ENCODE measurements at places on chromosomes 6 and 20.

DNA sequence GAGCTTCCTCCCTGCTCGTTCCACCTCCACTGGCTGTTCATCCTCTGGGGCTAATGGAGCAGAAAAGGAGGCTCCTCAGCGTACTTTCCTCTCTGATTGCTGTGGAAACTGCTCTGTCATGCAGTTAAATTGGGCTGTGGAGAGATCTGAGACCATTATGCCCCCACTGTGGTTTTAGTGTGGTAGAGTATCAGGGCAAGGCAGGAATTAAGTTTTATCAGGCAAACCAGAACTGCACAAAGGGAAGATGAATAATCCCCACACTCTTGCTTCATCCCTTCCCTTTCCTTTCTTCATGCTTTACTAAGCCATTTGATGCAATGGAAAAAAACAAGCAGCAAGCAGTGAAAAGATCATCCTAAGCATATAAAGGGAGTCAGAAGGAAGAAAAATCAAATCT lies 11.9 kb upstream of the ME1 start:
- DNase-seq, result peak; percentile 82

DNA sequence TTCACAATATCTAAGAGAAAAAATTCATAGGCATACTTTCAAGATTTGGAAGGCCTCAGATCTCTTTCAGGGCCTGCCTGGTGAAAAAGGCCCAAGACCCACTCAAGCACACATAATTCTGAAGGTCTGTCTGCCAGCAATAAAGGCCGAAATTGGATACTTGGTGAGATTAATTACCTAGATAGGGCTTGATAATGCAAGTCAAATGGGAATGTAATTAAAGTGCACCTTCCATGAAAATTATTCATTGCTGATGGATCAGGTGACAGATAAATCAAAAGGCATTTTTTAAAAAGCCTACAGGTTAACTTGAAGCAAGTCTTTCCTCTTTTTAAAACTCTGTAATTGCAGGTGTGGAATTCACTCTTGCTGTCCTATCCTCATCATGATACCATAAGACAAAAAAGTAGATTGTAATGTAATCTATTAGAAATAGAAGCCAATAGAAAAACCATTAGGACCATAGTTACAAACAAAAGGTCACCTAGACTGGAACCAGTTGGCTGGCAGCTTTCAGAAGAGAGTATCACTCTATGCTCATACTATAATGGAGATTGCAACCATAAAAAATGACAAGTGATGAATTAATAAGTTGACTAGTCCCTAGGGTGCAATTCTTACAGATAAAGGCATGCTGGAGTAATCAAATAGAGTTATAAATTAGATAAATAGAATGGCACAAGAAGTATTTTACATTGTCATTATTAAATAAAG lies 77.3 kb downstream of the EPHA7 start:
- no peak for DNase-seq

GRCh38 chr6:169955731-169956437 lies 204.5 kb downstream of the ERMARD start:
- peak; percentile 34 for DNase-seq

GRCh38 chr6:44263354-44264100 lies 1.8 kb downstream of the NFKBIE start:
- peak; percentile 77 for DNase-seq

All from suppressor macrophage treated with lipopolysaccharide for 1 hour (primary cell).